ENCODE measurements at places on chromosomes 3 and 15.

GRCh38 chr15:48388910-48389309 lies 57.7 kb downstream of the DUT start:
- DNase-seq: no peak

DNA sequence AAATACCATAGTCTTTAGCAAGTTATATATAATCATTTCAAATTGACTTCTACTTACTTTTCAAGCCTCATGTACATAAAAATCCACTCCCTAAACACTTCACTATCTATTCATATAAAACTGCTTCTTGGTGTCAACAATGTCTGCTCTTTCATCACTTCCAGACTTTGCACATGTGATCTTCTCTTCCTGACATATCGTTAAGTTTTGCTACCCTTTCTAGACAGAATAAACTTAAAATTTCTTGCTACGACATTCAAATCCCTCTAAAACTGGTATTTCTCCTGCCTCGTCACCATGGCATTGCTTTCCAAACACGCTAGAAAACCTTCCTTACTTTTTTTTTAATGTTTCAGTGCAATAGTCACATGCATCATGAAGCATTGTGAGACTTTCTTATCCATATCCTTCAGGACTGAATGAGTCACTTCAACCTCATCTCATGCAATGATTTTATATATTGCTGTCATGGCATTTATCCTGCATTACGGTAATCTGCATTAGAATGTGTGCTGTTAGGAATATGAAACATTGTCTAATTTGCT lies 122.8 kb downstream of the GMNC start:
- DNase-seq: no peak

GRCh38 chr15:77877869-77878577 lies 199.5 kb downstream of the TBC1D2B start:
- DNase-seq: no peak

- DNase-seq: no peak
These were observed 13.5 kb downstream of the CCDC14 start for GRCh38 chr3:123947482-123947881.

DNA sequence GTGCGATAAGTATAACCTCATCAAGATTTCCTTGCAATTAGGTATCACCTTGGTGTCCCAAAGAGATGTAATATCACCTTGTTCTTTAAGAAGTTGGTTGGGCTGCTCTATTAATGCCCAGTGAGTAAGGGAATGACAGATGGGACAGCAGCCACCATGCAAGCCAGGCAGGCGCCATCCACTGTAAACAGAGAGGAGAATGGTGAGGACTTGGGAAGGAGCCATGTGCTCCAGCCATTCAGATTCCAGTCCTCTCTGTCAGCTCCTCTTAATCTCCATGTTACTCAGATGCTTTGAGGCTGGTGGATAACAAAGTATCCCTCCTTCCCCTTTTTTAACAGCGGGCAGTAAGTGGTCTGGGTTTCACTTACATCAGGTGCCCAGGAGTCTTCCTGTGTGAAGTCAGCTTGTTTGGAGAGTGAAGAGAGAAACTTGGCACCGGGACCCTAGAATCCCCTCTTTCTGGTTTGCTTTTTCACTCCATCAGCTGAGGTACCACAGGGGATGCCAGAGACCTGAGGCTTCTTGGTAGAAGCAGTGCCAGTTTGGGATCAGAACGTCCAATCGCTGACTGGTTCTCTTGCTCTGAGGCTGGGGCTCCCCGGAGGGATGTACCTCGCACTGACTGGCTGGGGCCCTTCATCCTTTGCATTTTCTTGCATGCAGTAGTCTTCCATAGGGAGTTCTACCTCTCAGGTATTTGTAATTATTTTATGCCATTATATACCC lies 29.5 kb downstream of the SLCO3A1 start:
- DNase-seq: no peak

DNA sequence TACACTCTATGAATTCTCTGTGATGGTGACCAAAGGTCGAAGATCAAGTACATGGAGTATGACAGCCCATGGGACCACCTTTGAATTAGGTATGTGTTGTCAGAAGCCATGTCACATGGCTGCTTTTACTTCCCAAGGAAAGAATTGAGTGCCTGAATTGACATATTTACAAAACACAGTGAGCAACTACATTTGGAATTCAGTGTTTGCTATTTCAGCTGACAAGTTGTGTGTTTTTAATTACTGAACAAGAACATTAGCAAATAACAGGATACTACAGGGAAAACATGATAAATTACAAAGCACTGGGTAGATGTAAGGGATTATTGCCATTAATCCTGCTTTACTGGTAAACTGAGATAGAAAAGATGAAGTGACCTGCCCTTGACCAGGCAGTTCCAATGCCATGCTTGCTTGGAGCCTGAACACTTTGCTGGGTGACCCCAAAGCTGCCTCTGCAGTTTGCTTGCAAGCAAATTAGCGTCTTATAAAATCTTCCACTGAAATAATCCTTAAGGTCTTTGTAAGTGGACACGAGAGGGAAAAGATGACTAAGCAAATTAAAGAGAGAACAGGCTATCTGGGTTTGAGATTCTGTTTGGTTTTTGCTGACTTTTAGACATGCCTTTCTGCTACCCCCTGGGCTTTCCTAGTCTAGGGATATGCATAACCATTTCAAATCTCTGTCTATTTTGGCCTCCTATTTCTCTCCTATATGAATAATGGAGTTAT lies 98.2 kb downstream of the HCN4 start:
- no peak for DNase-seq

DNA sequence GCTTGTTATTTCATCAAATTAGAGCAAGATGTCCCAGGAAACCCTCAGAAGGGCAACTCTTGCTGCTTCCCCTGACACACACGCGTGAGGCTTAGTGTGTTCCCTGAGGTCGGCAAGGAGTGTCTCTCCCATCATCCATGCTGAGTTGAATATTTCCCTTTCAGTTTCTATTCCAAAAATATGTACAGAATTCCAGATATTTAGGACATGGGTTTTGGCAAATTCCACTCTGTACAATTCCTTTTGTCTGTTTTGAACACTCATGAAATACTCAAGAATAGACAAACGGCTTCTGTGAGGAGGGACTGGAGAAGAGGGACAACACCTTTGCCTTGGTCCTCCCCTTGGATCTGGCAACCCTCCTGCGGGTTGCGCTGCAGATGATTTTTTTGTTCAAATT lies 138.0 kb downstream of the DUT start:
- DNase-seq: no peak

DNA sequence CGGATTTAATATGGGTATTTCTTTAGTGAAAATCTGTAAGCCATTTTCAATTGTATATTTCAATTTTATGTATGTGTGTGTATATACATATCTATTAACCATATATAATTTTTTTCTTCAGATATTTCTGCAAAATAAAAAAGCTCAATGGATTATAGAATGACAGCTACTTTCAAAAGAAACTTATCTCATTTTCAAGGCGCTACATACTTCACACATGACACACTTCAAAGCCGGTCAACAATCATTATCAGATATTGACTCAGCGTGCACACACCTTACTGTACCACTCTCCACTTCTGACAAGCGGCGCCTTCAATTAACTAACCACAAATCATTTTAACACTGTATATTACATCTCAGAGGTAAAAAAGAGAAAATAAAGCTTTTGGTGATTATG lies 39.6 kb downstream of the ATP13A3 start:
- no peak for DNase-seq

GRCh38 chr3:295166-295565 lies 98.6 kb downstream of the CHL1 start:
- DNase-seq: no peak

- DNase-seq: no peak
These were observed 17.5 kb upstream of the SPTSSB start for GRCh38 chr3:161388855-161389254.

DNA sequence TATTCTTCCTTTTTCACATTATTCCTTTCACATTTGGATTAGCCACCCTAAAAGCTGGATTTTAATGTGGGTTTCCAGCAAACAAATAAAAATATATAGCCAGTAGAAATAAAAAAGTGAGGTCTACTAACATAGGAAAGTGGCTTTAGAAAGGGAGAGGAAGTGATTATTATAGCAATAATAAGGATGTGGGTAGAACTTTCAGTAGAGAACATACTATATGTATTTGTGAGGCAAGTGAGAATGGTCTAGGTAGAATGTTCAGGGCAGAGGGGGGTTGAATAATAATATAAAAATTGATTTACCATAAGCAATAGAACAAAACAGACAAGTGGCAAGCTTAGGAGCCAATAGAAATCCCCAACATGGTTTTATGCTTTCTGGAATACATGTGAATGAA lies 88.6 kb downstream of the NR1I2 start:
- no peak for DNase-seq

DNA sequence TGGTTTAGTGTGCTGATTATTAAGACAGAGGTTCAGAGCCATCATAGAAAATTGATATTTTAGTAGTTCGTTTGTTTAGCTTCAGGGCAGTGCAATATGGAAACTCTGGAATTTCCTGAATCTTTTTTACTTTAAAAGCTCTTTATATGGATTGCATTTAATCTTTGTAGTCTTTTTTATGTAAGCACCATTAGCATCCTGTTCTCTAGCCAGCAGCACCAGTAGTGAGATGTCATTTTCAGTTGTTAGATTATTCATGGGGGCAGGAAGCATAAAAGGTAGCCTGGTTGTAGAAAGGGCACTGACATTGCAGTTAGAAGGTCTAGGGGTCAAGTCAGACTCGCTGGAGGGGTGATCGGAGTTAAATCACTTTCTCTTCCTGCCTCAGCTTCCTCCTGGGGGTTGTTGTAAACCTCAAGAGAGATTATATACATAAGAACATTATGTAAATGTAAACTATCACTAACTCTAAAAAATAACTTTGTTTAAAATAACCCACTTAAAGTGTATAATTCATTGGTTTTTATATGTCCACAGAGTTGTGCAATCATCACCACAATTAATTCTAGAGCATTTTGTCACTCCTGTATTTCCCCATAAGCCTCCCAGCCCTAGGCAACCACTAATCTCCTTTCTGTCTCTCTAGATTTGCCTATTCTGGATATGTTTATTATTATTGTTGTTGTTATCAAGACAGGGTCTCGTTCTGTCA lies 31.4 kb upstream of the ITPKA start:
- no peak for DNase-seq

GRCh38 chr3:45437383-45437782 lies 49.0 kb downstream of the LARS2 start:
- no peak for DNase-seq

DNA sequence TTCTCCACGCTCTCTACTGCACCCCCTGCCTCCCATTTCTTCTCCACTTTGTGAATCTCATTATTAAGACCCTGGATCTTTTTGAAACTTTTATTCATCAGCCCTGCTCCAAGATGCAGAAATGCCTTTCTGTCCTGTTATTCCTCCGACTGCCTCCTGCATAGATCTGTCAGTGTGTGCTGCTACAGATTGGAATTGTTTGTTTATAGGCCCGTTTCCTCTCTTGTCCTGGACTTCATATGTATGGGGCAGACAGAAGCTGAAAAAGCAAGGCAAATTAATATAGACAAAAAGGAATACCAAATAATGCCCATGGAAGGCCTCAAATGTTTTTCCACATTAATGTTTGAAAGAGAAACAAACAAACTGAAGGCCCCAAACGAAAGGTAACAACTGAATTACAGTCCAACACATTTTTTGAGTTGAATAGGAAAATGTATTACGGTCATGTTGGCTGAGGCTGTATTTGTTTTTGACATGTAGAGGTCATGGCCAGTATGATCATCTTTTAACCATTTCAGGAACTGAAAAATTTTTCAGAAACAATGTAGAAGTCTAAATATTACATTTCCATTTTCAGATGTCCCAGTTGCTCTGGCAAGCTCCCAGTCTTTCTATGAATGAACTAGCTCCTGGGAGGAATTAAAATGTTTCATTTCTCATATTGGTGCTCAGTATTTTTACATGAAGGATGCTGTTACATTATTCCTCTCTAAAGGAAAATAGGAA lies 8.8 kb downstream of the CHST2 start:
- no peak for DNase-seq

GRCh38 chr15:46300716-46301115 lies 665.9 kb downstream of the SQOR start:
- no peak for DNase-seq

DNA sequence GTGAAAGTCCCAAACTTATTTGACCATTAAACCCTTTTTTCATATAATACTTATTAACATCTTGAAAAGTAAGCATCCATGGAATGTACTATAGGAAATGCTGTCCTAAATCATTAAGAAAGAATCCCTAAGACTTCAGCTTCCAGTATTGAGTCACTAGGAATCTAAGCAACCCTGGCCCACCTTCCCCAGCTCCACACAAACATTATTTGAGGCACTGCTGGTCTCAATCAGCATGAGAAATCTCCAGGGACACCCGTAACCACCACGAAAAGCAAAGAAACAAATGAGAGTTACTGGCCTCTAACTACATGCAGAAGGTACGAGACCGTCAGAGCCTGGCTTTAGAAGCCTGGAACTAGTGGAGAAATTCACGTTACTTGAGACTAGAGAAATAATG lies 68.2 kb downstream of the POLQ start:
- DNase-seq: peak; percentile 72

DNA sequence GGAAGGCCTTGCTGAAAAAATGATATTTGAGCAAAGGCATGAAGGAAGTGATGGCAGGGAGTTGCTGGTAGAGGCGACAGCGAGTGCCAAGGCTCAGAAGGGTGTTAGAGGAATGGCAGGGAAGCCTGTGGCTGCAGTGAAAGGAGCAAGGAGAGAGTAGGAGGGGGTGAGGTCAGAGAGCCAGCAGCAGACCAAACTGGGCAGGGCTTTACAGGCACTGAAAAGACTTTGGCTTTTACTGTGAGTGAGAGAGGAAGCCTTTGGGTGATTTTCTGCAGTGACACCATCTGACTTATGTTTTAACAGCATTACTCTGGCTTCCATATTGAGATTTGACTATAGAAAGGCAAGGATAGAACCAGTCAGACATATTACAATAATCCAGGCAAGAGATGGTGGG lies 11.4 kb downstream of the TICRR start:
- DNase-seq: no peak

DNA sequence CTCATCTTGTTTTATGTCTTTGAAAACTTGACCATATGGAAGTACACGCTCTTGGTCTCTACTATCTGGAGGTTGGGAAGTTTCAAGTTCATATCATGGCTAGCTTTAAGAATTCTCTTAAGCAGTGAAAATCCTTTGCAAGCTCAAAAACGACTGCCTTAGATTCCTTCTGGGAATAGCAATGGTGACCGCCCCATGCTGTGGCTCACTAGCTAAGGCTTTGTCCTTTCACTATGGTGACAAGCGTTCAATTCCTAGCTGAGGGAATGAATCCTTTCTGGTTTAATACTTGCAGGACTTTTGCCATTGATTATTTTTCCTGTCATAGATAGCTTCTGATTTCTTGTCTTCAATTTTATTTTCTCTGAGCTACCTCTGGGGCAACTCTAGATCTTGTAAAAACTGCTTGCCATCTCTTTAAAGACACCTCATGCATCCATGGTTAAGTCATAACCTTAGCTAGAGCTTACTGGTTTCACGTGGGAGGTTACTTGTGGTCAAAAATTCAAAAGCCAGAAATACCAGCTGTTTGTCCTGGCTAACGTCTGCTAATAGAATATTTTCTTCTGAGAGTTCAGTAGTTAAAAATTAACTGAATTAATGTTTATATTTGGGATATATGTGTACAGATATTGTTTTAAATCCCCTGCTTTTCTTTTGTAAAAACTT lies 673.4 kb upstream of the CBLB start:
- DNase-seq: no peak
